ENCODE measurements at places on chromosomes 3 and 15.
A peak's percentile ranks its signal among the peaks of the same experiment; 100 is the strongest.

GRCh38 chr15:31367730-31368344 is 41.2 kb downstream of the KLF13 start:
- no peak for DNase-seq

GRCh38 chr15:58307313-58307961 is 124.4 kb upstream of the LIPC start:
- no peak for DNase-seq

GRCh38 chr3:160399125-160400029 is at the start of the genes IFT80 and SMC4:
TSS of gene IFT80 (minus strand) at chr3:160399225. CDS start at chr3:160384600, 14,625 bp downstream.
TSS of gene SMC4 (plus strand) at chr3:160399650. CDS start at chr3:160400827, 1,177 bp downstream.
- DNase-seq: peak; percentile 86

- DNase-seq: no peak
These were observed 58.0 kb downstream of the GPR160 start for GRCh38 chr3:170095771-170096170.
